ENCODE measurements at places on chromosomes 2 and 18.

DNA sequence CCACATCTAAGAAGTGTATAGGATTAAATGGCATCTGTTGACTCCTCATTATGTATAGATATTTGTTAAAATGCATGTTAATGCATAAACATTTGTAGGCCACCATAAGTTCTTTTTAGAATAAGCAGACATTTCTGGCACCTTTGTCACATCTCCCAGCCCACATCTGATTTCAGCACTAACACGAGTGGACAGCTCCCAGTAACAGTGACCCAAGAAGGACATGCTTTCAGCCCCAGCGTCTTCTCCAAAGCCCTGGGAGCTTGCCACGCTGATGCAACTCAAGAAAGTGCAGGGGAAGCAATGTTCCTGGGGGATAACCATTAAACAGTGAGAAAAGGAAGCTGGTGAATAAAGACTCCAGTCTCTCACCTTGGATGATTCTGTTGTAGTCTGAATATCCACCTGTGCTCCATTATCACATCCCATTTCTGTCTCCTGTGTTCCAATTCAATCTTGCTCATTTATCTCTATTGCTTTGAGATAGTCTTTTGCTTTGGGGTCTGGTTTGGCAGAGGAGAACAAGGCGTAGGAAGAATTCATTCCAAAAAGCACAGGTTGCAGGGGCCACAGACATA, 182.6 kb upstream of the THSD7B start:
- DNase-seq: no peak

DNA sequence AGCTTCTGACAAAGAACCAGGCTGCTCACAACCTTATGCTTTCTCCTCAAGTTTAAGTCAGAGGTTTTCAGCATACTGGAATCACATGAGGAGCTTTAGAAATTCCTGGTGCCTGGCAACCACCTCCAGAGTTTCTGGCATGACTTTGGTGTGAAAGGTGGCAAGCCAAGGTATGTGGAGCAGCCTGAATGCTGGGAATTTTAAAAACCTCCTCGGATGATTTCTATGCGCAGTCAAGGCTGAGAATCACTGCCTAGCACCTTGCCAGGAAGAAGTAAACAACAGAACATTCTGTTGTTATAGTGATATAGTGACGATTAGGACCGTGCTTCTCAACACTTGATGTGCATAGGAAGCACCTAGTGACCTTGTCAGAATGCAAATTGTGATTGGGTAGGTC, 11.7 kb downstream of the CCBE1 start:
- DNase-seq: no peak

DNA sequence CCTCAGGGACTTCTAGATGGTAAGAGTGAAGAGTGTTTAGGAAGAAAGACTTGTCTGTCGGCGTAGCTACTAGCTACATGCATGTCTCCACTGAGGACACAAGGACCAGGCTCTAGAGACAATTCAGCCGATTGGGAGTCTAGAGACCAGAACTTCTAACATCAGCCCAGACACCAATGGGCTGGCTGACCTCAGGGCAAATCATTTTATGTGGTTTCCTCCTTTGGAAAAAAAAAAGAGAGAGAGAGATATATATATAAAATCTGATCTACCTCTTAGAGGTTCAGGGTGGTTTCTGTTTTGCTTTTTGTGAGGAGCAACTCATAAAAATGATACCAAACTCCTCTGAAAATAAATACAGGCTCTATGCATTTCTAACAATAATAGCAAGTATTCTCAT, 212.8 kb downstream of the BCL2 start:
- no peak for DNase-seq

DNA sequence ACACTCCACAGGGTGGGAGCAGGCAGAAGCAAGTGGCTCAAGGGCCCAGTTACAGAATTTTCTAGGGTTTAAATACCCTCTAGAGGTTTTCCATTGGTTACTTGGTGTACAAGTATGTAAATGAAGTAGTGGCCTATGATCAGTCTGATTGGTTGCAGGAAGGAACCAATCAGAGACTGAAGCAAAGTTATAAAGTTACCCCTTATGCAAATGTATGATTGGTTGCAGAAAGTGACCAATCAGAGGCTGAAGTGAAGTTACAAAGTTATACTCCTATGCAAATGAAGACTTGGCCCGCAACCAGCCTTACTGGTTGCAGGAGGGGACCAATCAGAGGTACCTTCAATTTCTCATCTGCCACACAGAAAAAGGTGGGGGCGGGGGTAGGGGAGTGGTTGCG, 154.6 kb downstream of the INO80D start:
- DNase-seq: no peak

DNA sequence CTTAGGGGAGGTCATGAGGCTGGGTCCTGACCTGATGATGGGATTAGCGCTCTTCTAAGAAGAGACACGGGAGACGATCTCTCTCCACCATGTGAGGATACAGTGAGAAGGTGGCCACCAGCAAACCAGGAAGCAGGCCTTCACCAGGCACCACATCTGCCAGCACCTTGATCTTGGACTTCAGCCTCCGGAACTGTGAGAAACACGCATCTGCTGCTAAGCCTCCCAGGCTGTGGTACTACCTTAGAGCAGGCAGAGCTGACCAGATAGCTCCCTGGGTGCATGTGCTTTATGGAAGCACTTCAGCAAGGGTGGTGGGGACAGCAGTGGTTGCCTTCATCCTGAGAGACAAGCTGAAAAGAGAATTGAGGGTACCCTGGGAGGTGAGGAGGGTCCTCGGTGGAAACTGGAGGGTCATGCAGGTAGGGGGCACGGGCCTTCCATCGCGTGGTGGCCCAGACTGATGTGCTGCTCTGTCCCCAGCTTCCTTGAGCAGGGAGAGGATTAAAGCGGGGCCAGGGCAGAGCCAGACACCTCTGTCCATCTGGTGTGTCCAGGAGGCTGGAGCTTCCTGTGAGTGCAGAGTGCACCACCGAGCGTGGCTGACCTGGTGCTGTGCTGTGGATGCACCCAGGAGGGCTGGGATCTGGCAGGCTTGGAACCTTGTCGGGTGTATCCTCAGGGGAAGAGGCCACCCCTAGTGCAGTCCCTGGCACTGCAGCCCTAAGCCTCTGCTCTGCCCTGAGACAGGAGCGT, 42.9 kb upstream of the HS6ST1 start:
- DNase-seq: no peak

GRCh38 chr2:23567161-23567756, 182.3 kb downstream of the KLHL29 start:
- no peak for DNase-seq

DNA sequence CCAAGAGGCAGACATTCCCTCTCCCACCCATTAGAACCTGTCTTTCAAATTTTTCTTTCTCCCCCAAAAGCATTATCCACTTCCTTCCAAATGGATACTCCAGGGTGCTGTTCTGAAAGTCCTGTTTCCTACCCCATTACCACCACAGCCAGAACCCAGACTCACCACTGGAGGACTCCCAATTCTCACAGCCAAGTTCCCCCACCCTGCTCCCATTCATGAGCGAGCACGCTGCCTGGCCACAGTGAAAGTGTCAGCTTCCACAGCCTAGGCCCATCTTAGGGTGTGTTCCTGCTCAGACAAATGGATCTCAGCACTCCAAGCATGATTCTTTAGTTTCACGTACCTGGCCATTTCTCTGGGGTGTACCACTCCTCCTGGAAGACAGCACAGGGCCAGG, 3.8 kb upstream of the ANKRD53 start:
- no peak for DNase-seq

DNA sequence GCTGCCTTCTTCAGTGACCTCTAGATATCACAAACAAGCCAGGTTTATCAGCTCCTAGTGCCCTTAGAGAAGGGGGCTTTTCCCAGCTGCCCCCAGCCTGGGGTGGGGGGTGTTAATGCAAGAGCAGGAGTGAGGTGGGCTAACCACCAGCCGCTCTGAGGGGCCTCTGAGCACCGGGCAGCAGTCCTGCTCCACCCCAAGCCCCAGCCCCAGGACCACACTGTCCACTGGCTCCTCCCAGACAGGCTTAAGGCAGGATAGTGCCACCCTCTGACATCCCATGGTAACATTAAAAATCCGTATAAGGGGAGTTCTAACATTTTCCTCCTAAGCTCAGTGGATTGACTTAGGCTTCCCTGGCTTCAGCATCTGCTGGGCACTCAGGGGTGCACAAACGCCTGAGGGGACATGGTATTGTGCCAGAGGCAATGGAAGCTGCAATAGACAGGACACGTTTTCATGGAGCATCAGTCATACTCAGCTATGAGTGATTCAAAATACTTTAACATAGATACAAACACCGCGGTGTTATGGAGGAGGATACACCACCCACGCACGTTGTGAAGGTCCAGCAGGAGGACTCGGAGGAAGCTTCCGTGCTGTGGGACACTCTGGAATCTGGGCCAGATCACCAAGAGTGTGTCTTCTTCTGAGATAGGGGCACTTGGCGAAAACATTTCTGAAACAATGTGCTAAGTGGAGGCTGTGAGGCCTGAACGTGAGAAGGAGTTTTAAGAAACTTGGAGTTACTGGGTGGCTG, 112.7 kb upstream of the EPC2 start:
- no peak for DNase-seq

DNA sequence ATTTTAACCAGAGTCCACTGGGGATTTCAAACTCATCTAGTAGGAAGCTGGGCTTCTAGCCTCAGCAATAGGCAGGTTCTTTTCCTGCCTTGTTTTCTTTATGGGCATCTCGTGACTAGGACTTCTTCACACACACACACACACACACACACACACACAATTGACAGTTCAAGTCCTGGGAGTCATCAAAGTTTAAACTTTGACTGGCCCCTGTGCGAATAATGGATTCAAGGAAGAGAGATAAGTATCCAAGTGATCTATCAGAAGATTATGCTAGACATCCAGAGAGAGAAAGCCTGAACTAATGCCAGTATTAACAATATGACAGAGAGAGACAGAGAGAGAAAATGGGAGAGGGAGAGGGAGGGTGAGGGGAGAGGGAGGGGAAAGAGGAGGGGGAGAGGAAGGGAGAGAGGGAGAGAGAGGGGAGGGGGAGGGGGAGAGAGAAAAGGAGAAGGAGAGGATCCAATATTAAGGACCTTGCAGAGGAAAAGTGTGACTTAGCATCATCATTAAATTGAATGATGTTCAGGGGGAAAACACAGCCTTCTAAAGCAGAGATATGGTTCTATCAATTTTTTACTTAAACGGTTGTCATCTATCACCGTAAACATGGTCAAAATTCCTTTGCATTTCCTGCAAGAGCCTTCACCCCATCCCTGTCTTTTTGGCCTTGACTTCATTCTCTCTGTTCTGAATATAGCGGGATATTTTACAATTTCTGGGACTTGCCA, 327.6 kb upstream of the ZEB2 start:
- no peak for DNase-seq

- DNase-seq: no peak
These were observed 120.4 kb downstream of the KLHL29 start for GRCh38 chr2:23505218-23505983.

GRCh38 chr18:10379522-10379921, 74.9 kb upstream of the APCDD1 start:
- no peak for DNase-seq

DNA sequence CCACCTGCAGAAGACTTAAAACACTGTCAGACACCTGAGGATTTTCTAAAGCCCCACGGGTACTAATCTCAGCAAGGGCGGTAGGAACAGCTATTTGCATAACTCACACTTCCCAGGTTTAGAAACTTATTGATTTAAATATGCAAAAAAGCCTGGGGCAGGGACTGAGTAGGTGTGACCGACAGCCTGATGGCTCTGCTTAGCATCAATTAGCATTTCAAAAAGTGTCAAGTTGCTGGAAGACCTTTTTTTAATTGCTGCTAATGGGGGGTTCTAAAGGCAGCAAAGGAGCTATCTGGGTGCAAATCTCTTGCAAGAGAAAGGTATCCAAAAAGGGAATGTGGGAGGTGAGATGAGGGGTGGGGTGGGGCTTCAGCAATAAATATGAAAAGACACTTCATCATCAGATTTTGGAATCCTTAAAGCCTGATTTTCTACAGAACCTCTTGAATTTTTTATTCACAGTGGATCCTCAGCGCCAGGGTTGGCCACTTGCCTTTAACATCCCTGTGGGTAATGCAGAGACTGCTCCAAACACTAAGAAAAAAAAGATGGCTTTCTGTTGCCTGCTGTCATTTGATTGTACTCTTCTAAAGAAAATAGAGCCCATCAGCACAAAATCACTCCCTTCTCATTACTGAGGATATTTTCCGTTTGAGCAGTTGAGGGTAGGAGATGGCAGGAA, 121.1 kb upstream of the RMP24 start:
- DNase-seq: no peak

DNA sequence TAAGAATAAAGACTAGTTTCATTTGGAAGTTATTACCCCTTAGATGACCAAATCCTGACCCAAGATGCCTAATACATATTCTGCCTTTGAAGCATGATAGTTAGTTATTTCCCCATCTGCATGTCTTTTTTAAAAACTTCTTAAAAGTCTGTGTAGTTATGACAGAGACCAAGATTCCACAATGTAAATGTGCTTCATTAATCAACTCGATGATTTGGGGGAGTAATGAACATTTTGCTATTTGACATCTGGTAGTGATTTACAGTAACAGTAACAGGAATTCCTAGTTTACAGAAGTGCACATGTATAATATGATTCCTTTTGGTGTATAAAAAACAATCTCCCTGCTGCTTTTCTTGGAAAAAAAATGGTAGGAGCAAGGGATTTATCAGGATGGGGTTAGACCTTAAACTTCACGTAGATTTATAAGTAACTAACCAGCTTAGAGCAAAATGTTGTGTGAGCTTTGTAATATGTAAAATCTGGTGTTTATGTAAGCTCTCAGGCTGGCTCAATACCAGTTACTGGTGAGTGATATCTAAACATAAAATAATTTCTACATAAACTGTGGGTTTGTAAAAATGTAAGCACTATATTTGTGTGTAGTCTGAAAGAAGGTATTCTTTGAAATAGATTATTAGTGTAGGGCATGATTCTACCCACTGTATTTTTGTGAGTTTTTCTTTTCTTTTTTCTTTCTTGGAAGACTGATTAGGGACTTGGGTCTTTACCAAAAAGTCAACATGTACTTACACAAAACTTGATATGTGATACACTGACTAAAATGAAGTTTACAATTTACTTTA, 641.6 kb downstream of the EPHA4 start:
- DNase-seq: no peak

GRCh38 chr2:8223695-8224346, 458.0 kb upstream of the ID2 start:
- no peak for DNase-seq

DNA sequence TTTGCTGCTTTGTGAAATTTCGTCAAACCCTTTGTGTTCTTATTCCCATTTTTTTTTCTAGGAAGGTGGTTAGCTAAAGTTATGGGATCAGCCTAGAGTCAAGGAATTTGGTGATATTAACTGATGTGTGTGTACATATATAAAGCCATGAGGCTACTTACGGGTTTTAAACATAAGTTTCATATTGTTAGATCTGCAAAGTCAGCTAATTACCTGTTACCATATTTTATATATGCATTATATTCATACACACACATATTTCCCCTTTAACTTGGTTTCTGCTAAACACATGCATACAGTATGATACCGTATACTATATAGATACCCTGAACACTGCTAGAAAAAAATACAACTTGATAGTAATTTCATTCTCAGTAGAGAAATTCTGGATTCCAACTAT, 241.0 kb downstream of the NYAP2 start:
- DNase-seq: no peak

Measured in activated T-cell treated with anti-CD3 and anti-CD28 coated beads, Interleukin-2, amount 50 U/mL, for 24 hours (primary cell).